GM23248 (cell line): ENCODE measurements at places on chromosomes 11 and 22. TPM values are rescaled to one million over a fixed set of nuclear protein-coding genes. Genes with fewer than 3 reads are reported as not detected.

DNA sequence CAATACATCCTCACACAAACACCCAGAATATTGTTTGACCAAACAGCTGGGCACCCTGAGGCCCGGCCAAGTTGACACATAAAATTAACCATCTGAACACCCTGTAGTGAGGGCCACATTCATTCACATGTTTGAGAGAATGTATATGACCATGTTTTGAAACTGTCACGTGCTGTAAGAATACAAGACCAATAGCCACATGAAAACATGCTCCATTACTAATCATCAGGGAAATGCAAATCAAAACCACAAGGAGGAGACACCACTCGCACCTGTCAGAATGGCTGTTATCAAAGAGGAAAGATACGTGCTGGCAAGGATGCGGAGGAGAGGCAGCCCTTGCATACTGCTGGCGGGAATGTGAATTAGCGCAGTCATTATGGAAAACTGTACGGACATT, 38.3 kb upstream of the IGSF9B start:
- H3K27me3 ChIP-seq, result peaks cover 3% of the 10 kb centered on the region
- H3K4me3 ChIP-seq, result no peak overlapping the region
- H3K4me1 ChIP-seq, result no peaks in the 10 kb centered on the region
- no peaks in the 10 kb centered on the region for H3K36me3 ChIP-seq

DNA sequence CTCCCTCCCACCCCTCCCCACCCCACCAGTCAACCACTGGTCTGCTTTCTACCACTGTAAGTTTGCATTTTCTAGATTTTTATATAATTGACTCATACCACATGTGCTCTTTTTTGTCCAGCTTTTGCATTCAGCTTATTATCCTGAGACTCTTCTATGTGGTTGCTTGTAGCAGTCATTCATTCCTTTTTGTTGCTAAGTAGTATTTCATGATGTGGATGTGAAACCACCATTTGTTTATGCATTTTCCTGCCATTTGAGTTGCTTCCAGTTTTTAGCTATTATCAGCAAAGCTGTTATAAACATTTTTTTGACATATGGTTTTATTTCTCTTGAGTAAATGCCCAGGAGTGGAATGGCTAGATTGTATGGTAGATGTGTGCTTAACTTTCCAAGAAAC, 77.0 kb upstream of the FGF3 start:
- H3K27me3 ChIP-seq, result peaks cover 59% of the 10 kb centered on the region
- H3K27ac ChIP-seq, result no peak overlapping the region
- H3K4me1 ChIP-seq, result no peaks in the 10 kb centered on the region

- H3K36me3 ChIP-seq, result no peaks in the 10 kb centered on the region
- DNase-seq, result no peak
- no peak overlapping the region for H3K4me3 ChIP-seq
- no peaks in the 10 kb centered on the region for H3K27me3 ChIP-seq
- H3K27ac ChIP-seq, result no peak overlapping the region
Observed at GRCh38 chr22:28826921-28827320, 26.6 kb upstream of the XBP1 start.

CRYBA4 gene
- not detected in 2 replicates for total RNA-seq

TNRC6B gene
- total RNA-seq, result 14.1 and 53.5 TPM in 2 replicates

CCDC116 gene
- total RNA-seq, result 0.54 TPM in 1 of 2 replicates, not detected in the other

MISFA gene
- not detected in 2 replicates for total RNA-seq

DNA sequence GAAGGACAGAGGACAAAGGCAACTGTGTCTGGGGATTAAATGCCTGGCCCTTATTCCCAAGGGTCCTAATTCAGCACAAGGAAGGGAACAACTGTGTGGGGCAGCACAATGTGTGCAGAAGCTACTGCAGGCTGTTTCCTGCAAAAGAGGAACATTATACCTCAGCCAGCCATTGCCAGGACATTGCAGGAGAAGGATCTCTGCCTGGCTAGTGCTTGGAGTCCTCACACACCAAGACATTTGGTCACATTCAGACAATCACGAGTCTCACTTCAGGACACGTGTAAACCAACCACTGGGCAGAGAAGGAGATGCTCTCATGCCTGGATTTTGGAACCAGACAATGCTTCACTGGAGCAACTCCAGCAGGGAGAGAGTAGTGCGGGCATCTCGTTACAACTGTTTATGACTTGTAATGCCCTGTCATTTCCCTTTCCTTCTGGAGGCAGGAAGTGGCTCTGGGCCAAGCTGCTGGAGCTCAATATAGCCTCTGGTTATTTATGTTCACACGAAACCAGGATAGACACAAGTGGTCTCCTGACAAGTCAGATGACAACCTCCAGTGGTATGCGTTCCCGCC, 23.9 kb upstream of the ZC3H12C start:
- H3K27me3 ChIP-seq, result no peaks in the 10 kb centered on the region
- peaks cover 29% of the 10 kb centered on the region for H3K4me1 ChIP-seq
- H3K4me3 ChIP-seq, result peak overlapping the region; percentile 20; the same call in 1 of the 2 replicates
- peak; percentile 91 for DNase-seq

USH1C gene
- not detected in 2 replicates for total RNA-seq

GRCh38 chr11:126380909-126381308, 25.4 kb downstream of the ST3GAL4 start:
- DNase-seq, result no peak
- no peaks in the 10 kb centered on the region for H3K27me3 ChIP-seq

CLDN5 gene
- total RNA-seq, result not detected in 2 replicates

GRCh38 chr22:17258788-17259148, 39.5 kb upstream of the ADA2 start:
- no peak overlapping the region for H3K4me3 ChIP-seq
- no peaks in the 10 kb centered on the region for H3K36me3 ChIP-seq
- H3K27me3 ChIP-seq, result no peaks in the 10 kb centered on the region
- H3K4me1 ChIP-seq, result no peaks in the 10 kb centered on the region

OR5D13 gene
- not detected in 2 replicates for total RNA-seq
